ENCODE measurements at places on chromosomes 3 and 15.

DNA sequence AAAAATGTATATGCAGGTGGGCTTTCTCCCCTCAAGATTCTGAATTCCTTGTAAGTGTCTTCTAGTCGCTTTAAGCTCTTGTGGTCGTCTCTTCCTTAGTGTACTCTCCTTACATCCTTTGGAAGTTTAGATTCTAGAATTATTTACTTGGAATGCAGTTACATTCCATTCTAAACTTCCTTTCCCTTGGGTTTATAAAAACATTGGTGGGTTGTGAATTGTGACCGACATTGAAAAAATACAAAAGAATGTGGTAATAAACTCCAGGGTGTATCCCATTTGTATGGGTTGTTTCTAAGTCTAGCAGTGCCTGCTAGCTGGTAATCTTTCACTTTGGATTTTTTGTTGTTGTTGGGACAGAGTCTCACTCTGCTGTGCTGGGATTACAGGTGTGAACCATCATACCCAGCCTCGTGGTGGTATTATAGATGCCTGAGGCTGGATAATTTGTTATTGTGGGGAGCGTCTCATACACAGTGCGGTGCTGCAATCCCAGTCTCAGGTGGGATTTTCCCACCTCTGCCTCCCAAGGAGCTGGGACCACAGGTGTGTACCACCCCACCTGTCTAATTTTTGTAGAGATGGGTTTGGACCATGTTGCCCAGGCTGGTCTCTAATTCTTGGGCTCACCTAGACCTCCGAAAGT lies 9.1 kb downstream of the CHD2 start:
- DNase-seq: no peak

GRCh38 chr15:74406992-74407705 lies 26.6 kb downstream of the SEMA7A start:
- no peak for DNase-seq

- no peak for DNase-seq
Measured at GRCh38 chr3:67388738-67389137, 265.7 kb downstream of the SUCLG2 start.

DNA sequence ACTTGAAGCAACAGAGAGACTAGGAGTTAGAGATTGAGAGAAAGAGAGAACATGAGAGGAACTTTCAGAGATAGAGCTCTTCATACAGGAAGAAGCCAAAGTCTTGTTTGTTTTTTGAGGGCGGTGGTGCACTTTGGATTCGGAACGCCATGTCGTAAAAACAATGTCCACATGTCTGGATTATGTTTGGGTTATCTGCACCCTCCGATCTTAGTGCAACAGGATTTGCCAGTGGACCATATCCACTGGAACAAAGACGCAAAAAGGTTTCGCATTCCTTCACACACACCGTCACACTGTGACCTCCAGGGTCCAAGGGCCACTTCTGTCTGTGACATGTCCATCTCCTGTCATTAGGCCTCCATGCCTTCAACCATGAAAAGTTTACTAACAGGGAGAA lies 141.8 kb upstream of the ATP11B start:
- DNase-seq: no peak

GRCh38 chr3:8455526-8456411 lies 45.9 kb upstream of the LMCD1 start:
- DNase-seq: no peak

DNA sequence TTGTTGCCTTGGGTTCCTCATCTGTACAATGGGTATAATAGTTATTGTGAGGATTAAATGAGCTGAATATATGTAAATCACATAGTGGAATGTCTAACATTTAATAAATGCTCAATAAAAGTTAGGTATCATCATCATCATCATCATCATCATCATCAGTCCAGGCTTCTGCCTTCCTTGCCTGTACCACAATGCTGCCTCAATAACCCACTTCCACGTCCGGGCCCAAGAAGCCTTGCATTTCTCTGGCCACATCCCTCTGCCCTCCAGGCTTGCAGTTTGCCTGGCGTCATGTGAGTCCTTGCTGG lies 137.4 kb downstream of the THSD4 start:
- no peak for DNase-seq

DNA sequence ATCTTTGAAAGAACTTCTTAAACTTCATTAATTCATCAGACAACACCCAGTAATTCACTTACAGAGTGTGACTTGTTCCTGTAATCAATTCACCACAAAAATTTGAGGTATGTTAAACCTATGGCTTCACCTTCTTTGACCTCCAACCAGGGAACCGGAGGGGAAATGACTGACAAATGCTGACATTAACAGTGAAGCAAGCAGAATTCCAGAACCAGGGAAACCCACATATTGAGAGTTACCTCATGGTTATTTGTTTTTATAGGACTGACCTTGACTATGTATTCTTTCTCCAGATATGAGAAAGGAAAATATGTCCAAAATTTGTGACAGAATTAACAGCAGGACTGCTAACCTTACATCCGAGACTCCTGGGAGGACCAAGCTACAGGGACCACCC lies 2.7 kb downstream of the P3H2 start:
- DNase-seq: no peak

DNA sequence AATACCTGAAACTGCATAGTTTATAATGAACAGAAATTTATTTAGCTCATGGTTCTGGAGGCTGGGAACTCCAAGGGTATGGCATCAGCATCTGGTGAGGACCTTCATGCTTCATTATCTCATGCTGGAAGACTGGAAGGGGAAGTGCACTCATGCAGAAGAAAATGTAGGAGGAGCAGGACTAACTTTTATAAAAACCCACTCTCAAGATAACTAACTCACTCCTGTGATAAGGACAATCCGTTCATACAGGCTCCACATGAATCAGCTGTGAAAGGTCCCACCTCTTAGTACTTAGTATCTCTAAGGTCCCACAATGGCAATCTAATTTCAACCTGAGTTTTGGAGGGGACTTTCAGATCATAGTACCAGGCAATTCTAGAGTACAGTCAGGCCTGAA lies 33.6 kb upstream of the APH1B start:
- DNase-seq: peak; percentile 43

Data from hematopoietic multipotent progenitor cell treated with erythropoietin and hydrocortisone succinate and interleukin-3 and kit ligand, for 8 days (in vitro differentiated cells).